Pancreas (tissue), 10 donors: ENCODE measurements at places on chromosomes 6 and 20.

- no peak for DNase-seq
These were observed 112.8 kb downstream of the BCAS1 start for GRCh38 chr20:53957451-53958172.

GRCh38 chr6:43389730-43390295, 20.4 kb upstream of the ZNF318 start:
- DNase-seq = no peak

DNA sequence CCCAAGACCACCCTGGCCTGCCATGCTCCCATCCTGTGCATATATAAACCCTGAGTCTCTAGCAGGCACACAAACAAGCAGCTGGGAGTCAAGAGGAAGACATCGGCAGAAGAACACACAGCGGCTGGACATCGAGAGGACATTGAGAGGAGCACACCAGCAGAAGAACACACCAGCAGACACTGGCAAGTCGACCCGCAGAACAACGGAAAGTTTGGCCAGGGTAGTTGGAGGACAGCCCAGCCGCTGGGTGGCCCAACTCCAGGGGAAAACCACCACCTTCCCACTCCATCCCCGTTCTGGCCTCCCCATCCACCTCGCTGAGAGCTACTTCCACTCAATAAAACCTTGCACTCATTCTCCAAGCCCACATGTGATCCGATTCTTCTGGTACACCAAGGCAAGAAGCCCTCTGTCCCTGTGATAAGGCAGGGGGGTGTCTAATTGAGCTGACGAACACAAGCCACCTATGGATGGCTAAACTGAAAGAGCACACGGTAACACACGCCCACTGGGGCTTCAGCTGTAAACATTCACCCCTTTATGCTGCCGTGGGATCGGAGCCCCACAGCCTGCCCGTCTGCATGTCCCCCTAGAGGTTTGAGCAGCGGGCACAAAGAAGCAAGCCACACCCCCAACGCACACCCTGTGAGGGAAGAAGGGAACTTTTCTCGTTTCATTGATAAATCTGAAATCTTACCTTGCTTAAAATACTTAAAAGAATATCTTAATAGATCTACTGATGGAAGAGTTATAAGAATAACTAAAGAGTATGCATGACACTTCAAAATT, 13.8 kb downstream of the TMX4 start:
- no peak for DNase-seq

DNA sequence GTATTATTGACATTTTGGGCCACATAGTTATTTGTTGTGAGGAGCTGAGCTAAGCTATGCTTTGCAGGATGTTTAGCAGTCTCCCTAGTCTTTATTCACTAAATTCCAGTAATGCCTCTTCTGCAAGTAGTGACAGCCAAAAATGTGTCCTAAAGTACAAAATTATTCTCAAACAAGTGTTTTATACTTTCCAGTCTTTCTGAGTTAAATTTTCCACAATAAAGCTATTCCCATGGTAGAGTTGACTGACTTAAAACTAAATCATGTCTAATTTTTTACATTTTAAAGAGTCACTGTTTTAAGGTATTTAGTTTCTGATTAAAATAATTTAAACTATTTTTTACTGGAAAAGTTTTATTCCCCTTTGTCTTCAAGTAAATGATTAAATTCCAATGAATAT, 717.8 kb upstream of the HS3ST5 start:
- no peak for DNase-seq

DNA sequence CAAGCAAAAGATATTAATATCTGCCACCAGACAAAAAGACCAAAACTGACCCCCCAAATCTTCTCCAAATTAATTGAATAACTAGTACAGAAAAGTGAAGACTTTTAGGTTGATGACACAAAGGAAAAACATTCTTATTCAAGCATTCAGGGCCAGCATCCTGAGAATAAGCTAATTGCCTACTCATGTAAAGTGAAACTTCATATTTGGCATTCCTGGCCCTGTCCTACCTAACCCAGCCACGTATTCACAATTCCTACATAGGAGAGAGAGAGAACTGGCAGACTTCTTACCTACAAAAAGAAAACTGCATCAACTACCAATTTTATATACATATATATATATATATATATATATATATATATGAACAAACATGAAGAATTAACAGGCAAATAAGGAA, 4.9 kb upstream of the ASCC3 start:
- no peak for DNase-seq

- DNase-seq = no peak
These were observed 60.8 kb upstream of the SSTR4 start for GRCh38 chr20:22974354-22974753.

DNA sequence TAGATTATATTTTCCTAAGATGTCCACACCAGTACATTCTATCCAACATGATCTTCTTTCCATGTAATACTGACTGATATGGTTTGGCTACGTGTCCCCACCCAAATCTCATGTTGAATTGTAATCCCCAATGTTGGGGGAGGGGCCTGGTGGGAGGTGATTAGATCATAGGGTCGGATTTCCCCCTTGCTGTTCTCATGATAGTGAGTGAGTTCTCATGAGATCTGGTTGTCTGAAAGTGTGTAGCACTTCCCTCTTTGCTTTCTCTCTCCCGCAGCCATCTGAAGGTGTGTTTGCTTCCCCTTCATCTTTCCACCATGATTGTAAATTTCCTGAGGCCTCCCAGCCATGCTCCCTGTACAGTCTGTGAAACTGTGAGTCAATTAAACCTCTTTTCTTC, 12.2 kb upstream of the HBS1L start:
- no peak for DNase-seq

DNA sequence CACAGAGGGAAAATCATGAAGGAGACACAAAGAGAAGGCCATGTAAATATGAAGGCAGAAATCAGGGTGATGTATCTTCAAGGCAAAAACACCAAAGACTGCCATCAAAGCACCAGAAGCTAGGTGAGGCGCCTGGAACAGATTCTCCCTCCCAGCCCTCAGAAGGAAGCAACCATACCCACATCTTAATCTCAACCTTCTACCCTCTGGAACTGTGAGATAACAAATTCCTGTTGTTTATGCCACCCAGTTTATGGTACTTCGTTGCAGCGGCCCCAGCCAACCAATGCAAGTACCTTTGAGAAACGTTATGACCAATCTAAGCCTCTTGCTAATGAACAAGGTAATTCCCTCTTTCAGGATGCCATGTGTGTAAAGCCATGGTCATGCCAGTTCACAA, 66.2 kb upstream of the STXBP5 start:
- no peak for DNase-seq

- no peak for DNase-seq
These were observed 49.6 kb downstream of the CDK5RAP1 start for GRCh38 chr20:33351696-33352095.

GRCh38 chr20:63831993-63832686, 1.1 kb upstream of the ZBTB46 start:
- DNase-seq = no peak

- no peak for DNase-seq
These were observed 127.5 kb upstream of the SMLR1 start for GRCh38 chr6:130699742-130700141.

GRCh38 chr6:94269256-94269655, 849.9 kb upstream of the EPHA7 start:
- no peak for DNase-seq
